Stimulated activated effector memory CD8-positive, alpha-beta T cell treated with anti-CD3 and anti-CD28 coated beads, Interleukin-12 subunit alpha, Interleukin-12 subunit beta, amount 100 ng/mL, for 72 hours (primary cell): ENCODE measurements at places on chromosomes 16 and 17.
A peak's percentile ranks its signal among the peaks of the same experiment; 100 is the strongest.

DNA sequence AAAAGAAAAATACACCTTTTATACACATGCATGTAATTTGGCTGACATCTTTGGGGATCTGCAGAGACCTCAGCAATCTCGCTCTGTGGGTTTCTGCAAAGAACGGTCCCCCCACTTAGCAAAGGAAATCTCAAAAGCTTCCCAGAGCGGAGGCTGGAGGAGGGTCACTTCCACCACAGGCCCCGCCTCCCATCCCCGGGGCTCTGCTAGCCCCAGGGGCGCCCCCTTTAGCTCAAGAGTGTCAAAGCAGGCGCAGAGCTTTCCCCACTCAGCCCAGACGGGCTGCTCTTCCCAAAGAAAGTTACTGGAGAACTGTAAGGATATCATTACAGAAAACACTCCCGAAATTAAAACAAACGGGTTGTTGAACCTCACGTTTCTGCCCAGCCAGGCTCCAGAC is 11.4 kb downstream of the SLC13A5 start:
- peak; percentile 46 for DNase-seq

GRCh38 chr17:17946093-17946492 is 26.1 kb downstream of the TOM1L2 start:
- no peak for DNase-seq

DNA sequence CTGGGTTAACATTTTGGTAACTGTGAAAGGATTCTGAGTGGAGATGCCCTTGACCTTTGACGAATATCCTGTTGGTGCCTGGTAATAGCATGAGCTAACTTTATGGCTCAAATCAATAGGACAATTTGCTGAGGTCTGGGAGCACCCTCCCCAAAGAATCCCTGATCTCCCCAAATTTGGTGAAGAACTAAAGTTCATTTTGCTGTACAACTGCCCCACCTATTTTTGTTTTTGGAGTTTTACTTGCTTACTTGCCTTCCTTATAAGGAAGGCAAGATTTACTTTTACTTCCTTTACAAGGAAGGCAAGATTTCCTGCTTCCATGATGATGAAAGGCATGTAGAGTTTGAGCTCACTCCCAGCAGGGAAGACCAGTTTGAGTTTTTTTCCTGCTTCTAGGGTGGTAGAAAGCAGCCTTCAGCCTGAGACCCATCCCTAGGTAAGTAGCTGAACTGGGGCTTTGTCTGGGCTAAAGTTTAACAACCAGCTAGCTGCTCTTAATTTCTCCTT is 2.8 kb downstream of the KRTAP4-9 start:
- DNase-seq: no peak

DNA sequence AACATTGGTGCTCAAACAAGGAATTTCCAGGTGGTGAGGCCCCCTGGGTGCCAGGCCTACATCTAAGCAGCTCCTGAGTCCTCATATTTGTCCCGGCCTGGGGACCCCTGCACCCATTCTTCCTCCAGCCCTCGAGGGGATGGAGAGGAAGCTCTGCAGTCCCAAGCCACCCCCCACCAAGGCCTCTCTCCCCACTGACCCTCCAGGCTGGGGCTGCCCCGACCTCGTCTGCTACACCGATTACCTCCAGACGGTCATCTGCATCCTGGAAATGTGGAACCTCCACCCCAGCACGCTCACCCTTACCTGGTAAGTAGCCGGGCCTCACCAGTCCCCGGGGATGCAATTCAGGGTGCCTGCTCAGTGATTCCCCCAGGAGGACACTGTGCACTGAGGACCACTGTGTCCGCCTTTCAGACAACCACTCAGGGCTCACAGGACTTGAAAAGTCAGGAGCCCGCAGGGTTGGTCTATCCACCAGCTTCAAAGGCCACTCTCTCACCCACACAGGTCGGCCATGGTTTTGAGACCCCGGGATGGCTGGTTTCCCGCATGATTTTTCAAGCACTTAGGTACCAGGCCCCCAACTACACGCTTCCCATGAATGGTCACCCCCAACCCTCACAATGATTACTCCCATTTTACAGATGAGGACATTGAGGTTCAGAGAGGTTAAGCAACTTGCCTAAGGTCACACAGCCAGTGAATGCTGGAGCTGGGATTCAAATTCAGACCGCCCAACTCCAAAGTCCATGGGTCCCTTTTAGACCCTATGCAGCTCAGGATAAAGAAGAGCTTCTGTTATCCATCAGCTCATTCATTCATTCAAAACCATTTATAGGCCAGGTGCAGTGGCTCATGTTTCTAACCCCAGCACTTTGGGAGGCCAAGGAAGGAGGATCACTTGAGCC is 32.4 kb downstream of the IL21R start:
- DNase-seq: no peak

GRCh38 chr16:72188541-72188940 is 16.6 kb upstream of the PMFBP1 start:
- DNase-seq: no peak

GRCh38 chr16:10876799-10877341 is at the start of gene CIITA:
Gene CIITA, plus strand, starts transcription at chr16:10877202. Its CDS starts 129 bp downstream, at chr16:10877331.
- DNase-seq: peak; percentile 85

DNA sequence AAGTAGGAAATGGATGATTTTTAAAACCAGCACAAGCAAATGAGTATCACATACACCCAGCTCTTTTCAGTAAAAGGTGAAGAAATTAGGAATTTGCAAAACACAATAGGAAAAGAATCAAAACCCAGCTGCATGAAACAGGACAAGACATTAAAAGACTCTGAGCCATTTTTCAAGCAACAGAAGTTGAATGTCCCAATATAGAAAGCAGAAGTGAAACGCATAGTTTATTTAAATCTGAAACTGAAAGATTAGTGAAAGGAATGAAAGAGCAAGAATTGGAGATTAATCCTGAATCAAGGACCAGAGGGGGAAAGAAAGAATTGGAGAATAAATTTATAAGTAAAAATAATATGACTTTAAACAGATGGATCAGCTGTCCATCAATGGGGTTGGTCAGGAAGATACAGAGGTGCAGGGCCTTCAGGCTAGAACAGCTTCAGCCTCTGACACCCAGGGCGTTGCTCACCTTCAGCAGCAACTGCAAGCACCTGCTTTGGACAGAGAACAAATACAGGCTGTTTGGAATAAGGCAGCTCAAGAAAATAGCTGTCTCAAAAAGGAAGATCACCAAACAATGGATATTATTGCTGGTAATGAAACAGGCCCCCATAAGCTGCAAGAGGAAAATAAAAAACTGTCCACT is 3.9 kb upstream of the ARHGAP17 start:
- no peak for DNase-seq

DNA sequence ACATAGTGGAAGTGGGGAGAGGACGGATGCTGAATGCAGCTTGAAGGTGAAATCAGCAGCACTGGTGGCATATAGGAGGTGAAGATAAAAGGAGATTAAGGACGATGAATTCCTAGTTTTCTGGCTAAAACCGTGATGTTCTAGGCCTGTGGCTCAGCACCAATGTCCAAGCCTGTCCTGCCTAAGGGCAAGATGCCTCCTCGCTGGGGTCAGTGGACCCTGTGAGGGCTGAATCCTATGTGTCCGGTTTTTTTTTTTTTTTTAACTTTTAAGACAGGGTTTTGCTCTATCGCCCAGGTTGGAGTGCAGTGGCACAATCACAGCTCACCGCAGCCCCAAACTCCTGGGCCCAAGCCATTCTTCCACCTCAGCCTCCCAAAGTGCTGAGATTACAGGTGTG is 12.8 kb downstream of the CPNE2 start:
- DNase-seq: no peak

- no peak for DNase-seq
Observed at GRCh38 chr17:58005728-58006559, 1.1 kb downstream of the SRSF1 start.

DNA sequence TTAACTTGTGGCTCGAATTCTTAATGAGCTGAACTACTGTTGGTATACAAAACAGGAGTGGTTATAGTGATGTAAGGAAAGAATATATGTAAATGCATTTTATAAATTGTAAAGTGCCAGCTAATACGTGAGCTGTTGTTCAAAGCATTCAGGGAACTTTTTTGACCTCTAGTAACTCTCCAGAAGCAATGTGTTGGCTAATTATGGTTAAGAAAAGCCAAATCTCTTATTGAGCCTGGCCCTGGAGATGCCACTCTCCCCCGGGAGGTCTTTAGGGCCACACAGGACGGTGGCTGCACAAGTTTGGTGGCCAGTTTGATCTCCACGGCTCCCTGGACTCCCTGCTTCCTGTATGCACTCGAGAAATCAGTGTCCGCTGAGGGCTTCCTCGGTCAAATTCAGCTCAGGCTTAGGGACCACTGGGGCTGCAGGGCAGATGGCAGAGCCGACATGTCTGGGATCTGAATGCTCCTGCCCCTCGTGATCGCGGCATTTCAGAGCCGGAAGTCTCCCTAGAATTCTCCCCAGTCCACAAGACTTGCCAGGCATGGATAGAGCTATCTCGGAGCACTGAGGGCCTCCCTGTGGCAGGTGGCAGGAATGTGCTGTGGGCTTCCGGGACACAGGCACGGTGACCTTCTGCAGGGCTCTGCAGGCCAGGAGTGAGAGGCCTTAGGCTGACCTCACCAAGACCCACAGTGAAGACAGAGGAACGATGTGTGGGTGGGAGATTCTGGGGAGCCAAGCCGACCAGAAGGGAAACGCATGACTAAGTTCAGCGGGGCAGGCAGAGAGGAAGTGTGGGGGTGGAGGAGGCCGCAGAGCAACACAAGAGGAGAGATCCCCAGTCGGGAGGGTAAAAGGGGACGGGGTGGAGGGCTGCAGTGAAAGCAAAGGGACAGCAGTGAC is 18.6 kb upstream of the PITPNM3 start:
- DNase-seq: peak; percentile 24

DNA sequence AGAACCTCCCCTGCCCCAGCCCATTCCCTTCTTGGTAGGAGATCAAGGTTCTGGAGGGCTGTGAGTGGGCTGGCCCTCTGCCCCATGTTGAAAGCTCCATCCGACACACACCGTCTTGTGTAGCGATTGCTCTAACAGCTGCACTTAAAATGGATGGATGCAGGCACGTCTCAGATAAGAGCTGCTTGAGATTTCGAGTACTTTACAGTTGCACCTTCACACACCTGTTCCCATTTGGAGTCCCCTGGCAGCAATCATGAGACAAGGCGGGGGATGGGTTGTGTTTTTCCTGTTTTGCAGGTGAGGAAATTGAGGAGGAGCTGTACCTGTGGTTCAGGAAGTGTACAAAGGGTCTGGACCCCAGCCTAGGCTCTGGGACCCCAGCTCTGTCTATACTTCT is 25.6 kb upstream of the TAC4 start:
- no peak for DNase-seq

DNA sequence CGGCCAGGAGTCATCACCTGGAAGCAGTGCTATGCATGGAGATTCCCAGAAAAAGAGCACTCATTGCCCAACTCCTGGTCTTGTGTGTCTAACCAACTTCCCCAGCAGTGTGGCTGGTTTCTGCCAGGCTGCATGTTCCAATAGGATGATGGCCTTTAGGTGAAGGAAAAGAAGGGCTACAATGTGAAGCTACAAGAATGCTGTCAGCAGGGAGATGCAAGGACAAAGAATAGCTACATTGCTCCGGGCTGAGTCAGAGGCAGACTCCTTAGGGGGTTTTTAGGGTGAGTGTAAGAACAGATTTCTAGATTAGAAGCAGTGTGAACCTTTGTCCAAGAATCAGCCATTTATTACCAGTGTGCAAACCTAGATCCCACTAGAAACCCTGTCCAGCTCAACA is 63.0 kb upstream of the DNAH9 start:
- no peak for DNase-seq

DNA sequence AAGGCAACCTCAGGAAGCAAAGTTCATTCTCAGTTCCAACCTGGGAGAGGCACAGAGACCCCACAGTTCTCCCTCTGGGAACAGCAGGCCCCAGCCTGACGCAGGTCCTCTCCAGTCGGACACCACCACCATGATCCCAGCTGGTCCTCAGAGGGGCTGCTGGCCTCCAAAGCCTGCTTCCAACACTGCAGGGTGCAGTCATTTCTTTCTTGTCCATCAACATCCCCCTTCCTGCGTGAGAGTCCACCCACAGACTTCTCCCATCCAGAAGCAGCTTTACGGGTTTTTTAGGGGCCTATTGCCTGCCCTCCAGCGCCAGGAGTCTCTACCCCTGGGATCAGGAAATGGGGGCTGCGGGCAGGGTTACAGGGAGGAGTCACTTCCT is 29.3 kb upstream of the TNRC6C start:
- DNase-seq: no peak

- no peak for DNase-seq
Observed at GRCh38 chr17:14330492-14330962, 29.6 kb downstream of the HS3ST3B1 start.

GRCh38 chr17:29149431-29150064 is 30.6 kb downstream of the MYO18A start:
- no peak for DNase-seq

GRCh38 chr16:25126820-25127232 is 15.3 kb downstream of the LCMT1 start:
- DNase-seq: no peak

GRCh38 chr16:69561901-69562300 is 3.9 kb upstream of the NFAT5 start:
- no peak for DNase-seq
